ENCODE measurements at places on chromosomes 7 and 10.

GRCh38 chr7:12911053-12911452 is 223.6 kb downstream of the ARL4A start:
- DNase-seq = no peak

- no peak for DNase-seq
Measured at GRCh38 chr10:72461085-72461484, 106.4 kb upstream of the DNAJB12 start.

GRCh38 chr10:61487506-61487905 is 34.3 kb upstream of the TMEM26 start:
- no peak for DNase-seq

DNA sequence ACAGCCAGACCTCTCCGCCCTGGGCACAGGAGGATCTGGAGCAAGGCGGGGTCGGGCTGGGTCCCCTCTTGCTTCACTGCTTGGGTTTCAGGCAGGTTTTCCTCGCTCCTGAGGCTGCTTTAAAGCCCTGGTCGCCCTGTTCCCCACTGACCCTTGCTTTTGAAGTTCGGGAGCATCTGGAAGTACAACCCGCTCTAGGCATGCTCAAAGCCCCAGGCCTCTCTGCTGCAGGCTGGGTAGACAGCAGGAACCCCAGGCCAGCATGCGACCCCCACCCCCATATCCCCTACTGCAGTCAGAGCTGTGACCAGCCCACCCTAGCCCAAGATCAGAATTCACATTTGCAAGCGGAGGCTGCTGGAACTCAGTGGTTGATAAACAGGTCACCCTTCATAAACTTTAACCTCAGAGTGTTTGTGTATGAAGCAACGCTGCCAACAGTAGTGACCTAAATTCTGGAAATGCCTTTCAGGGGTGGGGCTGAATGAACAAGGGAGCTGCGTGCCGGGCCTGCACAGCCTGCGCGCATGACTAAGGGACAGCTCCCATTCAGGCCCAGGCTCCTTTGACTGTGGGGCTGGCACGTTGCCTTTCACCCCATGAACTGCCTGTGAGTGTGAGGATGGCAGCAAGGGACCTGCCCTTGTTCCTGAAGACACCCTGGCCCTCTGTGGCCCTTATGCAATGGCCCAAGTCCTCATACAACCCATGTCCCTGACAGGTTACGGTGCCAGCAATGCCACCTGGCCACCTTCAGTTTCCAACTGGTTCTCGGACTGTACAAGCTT is 52.5 kb downstream of the PROSER2 start:
- no peak for DNase-seq

DNA sequence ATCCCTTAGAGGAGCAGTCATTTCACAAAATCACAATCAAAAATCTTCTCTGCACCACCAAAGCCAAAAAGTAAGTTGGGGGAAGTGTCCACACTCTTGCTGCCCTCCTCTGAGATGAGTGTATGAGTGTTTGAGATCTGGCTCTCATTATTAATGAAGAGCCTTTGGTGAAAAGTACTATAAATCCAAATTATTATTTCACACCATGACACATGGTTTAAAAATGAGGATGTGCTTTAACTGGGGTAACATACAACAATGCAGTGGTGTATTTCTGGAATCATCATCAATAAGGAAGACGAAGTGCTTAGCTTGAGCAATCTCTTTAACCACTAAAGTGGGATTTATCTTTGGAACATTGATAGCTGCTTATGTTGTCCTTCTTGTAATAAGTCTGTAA is 114.2 kb upstream of the ADAM12 start:
- no peak for DNase-seq

DNA sequence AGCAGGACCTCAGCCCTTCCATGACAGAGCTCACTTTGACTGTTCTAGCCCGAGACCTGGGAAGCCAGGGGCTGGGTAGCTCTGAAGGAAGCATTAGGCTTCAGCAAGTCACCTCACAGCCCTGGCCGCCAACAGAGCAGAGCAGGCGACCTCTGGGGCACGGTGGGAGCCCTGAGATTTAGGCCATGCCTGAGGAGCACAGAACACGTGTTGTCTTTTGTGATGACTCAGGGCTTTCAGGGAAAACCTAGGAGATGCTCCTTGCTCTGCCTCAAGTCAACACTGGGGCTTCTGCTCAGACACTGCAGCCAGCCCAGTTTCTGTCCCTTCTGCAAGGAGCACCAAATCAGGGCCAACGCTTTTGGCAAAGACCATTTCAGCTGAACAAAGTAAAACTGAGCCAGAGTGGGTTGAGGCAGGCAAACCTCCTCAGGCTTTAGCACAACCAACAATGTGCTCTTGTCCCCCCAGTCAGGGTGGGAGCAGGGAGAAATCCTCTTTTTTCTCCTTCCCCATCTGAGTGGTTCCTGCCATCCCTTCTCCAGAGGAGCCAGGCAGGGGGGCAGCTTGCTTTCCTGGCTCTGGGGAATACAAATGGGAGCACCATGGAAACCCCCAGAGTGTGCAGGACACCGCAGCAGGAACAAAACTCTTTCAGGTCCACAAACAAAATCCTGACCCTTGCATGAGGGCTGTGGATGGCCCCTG is 14.4 kb downstream of the CAMK2G start:
- DNase-seq = no peak

GRCh38 chr10:132687181-132687892 is 98.6 kb downstream of the NKX6-2 start:
- no peak for DNase-seq

DNA sequence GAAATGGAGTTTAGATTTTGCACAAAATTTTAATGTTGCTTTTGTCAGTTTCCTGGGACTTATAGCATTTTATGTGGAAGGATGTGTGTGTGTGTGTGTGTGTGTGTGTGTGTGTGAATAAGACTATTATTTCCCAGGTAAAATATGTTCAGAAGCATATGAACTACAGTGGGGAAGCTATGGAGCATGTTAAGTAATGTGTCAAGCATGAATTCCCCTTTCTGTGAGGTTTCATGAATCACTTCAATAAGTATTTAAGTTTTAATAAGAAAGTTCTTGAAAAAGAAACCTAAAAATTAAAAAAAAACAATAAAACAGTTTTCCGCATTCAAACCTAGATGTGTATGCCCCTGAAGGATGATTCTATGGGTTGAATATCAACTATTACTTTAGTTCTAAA is 693 bp downstream of the CREB5 start:
- no peak for DNase-seq

DNA sequence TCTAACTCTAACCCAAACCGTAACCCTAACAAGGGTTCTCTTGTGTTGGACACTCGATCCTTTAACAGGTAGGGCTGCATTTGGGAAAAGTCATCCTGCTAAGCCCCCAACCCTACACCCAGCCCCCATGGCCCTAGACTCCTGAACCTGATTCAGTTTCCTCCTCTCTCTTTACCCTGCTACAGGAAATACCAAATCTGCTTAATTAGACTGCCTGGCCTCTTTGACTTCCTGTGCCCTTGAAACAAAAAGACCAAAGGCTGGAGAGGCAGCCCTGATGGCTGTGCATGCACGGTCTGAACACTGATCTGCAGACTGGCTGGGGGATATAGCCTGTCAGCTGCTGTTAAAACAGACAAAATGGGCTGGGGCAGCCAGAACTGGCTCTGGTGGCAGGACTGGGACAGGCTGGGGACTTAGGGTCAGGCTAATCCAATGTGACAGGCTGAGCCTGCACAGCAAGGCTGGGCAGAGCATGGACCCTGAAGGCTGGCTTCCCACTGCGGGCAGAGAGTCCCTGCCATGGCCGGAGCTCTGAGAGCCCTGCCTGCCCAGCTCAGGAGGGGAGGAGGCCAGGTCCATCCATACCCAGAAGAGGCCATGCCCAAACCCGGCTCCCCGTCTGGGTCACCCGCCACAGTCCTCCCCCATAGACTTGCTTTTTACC is 51.0 kb upstream of the MSMB start:
- no peak for DNase-seq

DNA sequence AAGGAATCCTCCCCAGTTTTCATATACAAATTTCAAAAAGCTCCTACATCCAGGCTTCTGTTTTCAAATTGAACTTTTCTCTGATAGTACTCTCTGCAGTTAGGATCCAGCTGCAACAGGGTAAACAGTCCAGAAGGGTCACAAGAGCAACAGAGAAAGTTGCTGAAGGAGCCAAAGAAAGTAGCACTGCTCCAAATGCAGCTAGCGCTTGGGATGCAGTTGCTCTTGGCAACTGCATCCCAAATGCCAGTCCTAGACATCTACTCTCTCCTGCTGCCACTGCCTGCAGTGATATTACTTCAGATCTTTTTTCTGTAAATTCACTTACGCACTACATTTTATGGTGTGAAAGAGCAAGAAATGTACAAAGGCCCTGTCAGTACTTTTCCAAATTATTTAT is 14.6 kb downstream of the GPR37 start:
- DNase-seq = no peak

DNA sequence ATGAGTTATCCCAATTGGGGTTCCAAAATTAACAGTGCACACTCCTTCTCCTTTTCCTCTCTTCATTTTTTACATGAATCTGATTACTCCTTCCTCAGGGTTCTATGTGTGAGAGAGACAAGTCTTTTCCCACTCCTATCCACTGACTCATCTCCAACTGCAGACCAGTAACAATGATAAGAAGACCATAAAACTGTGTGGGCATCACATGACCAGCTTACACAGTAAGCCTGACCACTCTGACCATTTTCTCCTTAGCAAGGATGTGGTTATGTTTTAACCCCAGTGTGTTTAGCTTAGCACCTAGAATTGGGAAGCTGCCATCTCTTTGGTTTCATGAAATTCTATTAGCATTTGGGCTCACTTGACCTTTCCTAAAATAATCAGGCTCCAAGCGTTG is 145.0 kb upstream of the CALCR start:
- DNase-seq = no peak

DNA sequence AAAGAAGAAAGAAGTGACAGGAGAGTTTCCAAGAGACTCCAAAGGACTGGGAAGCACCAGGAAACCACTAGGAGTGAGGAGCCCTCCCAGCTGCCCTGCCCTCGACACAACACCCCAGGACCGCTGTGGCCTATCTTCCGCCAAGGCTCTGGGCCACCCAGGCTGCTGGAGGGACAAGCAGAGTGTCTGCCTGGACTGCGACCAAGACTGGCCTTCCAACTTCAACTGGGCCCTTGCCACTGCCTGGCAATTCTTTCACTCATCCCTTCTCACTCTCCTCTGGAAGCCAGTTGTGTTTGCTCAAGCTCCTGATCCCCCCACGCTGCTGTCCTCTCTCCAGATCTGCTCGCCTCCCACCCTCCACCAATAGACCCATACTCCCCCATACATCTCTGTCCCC is 10.2 kb downstream of the KIAA1549 start:
- no peak for DNase-seq

GRCh38 chr7:98368716-98369115 is 32.2 kb downstream of the BAIAP2L1 start:
- no peak for DNase-seq

DNA sequence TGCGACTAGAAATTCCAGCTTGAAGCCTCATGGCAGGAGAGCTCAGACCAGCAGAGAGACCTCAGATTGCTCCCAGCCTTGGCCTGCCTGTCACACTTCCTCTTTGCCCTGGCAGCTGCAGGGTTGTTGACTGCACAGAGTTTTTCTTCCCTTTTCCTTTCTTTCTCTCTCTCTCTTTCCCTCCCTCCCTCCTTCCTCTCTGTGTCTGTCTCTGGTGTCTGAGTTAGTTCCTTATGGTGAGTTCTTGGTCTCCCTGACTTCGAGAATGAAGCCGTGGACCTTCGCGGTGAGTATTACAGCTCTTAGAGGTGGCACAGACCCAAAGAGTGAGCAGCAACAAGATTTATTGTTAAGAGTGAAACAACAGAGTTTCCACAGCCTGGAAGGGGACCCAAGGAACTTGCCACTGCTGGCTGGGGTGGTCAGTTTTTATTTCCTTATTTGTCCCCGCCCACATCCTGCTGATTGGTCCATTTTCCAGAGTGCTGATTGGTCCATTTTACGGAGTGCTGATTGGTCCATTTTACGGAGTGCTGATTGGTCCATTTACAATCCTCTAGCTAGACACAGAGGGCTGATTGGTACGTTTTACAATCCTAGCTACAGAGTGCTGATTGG is 266.3 kb downstream of the RPS24 start:
- DNase-seq = no peak

DNA sequence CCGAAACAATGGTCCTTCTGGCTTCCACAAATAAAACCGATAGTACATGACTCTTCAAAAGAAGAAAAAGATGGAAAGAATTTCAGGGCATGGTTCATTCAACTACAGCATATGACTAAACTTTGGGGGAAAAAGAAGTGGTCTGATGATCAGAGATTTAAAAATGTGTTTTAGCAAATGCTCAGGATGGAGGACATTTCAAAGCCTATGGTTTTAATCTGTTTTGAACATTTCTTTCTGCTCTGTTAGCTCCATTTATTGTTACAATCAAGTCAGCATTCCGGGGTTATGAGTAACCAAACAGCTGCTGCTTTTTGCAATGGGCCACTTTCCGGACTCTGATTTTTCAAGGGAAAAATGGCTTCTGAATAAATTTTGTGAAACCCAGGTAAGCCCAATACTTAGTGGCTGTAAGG is 142.4 kb downstream of the CUBN start:
- DNase-seq = no peak

GRCh38 chr10:113880236-113880635 is 25.8 kb downstream of the NHLRC2 start:
- DNase-seq = no peak

DNA sequence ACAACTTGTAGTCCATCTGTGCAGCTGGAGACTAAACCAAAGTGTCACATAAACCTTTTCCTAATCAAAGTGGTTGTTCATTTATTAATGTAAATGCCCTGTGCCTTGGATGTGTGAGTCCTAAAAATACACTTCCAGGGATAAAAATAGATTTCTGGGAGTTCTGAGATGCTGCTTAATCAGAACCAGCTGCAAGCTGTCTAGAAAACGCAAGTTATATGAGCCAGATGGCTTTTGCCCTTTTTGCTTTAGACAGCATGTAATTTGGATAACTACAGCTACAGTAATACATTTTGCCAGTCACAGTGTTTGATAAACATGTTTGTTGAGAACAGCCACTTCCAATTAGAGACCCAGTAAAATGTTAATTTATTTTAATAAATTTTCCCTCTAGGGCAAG is 185.1 kb upstream of the PRPS1L1 start:
- no peak for DNase-seq

DNA sequence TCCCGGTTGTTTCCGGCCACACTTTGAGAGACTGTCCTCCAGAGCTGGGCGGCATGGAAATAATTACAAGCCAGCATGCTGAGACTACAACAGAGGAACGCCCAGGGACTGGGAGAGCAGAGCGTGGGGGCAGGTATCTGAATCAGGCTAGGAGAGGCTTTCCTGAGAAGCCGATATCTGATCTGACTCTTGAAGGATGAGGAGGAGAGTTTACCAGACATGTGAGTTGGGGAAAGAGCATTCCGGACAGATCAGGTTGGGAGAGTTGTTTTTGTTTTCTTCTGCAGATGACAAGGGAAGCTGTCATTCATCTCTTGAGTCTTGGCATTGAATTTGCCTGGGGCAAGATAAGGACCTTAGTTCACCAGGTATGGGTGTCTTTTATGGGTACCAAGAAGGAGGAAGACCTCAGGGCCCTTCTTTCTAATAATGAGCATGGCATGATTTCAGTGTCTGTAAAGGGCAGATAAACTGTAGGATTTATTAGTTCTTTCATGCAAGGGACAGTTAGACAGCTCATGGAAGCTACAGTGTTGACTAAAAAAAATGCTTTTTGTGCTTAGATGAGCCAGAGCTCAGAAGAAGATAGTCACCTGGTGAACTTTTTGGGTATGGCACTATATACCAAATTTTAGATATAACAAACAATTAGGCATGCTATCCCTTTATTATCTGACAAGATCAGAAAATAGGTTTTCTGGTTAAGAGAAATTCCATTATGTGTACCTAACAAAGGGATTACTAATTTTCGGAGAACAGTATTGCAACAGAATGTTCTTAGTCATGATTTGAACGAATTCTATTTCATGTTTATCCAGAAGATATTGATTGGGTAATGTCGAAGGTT is 36.2 kb downstream of the WBP1L start:
- DNase-seq = no peak
